Activated effector memory CD4-positive, alpha-beta T cell treated with Interleukin-2 at 50 U/mL for 16 hours (primary cell): ENCODE measurements at places on chromosomes 11 and 22.

- no peak for DNase-seq
Measured at GRCh38 chr11:10263929-10264328, 30.1 kb downstream of the SBF2 start.

GRCh38 chr11:17739945-17740338 lies 5.4 kb downstream of the KCNC1 start:
- DNase-seq: no peak

- no peak for DNase-seq
Measured at GRCh38 chr11:108959105-108959761, 294.4 kb downstream of the DDX10 start.

GRCh38 chr11:119791701-119792151 lies 62.7 kb upstream of the NECTIN1 start:
- DNase-seq: no peak

- no peak for DNase-seq
Measured at GRCh38 chr11:131691181-131692041, 321.0 kb downstream of the NTM start.

DNA sequence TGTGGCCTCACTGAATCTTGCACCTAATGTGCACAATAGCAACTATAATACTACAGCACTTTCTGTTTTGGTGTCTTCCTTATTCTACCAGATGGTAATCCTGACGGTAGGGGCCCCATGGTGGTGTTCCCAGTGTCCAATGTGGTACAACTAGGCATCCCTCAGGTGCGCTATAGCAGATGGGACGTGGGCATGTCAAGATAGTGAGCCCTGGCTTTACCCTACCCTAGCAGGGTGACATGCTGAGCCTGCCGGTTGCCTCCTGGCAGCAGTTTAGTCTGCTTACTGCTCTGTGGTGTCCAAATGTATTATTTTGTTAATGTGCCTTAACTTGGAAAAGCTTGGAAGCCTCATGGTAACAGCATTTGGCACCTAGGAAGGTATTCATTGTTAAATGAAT lies 19.2 kb downstream of the ACO2 start:
- DNase-seq: no peak

- no peak for DNase-seq
Measured at GRCh38 chr11:71999798-72000197, 1.1 kb downstream of the IL18BP start.

- DNase-seq: no peak
Measured at GRCh38 chr11:79200398-79201070, 240.3 kb downstream of the TENM4 start.

DNA sequence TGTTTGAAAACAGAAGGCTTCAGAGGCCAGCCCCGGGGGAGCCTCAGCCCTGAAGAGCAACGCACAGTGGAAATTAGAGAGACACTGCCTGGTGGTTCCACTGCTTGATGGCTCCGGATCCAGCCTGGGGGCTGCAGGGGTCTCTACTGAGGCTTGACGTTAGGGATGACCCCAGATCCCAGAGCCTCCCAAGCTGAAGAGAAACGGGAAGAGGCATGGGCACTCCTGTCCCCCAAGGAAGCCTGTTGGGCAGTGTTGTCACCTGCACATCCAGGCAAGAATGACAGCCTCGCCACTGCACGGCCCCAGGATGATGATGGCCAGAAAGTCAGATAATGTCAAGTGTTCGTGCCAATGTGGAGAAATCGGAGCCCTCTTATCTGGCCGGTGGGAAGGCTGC lies 56.8 kb upstream of the FGF3 start:
- DNase-seq: no peak

GRCh38 chr11:3087821-3088800 lies 30.9 kb upstream of the CARS1 start:
- DNase-seq: no peak
